ENCODE measurements at places on chromosomes 3 and 15.
A peak's percentile ranks its signal among the peaks of the same experiment; 100 is the strongest.

GRCh38 chr15:27491666-27492621 lies 521.0 kb downstream of the GABRG3 start:
- no peak for DNase-seq

- DNase-seq = no peak
Measured at GRCh38 chr15:54810031-54810430, 386.7 kb downstream of the RSL24D1 start.

DNA sequence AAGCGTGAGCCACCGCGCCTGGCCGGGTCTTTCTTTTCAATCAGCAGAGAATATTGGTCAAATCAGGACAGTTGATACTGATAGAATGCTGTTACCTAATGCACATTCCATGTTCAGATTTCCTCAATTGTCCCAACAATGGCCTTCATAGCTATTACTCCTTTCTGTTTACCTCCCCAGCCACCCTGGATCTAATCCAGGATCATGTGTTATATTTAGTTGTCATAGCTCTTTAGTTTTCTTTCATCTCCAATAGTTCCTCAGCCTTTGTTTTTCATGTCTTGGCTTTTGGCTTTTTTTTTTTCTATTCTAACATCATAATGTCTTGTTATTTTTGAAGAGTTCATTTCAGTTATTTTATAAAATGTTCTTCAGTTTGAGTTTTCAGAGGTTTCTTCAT lies 14.6 kb downstream of the USP3 start:
- no peak for DNase-seq

DNA sequence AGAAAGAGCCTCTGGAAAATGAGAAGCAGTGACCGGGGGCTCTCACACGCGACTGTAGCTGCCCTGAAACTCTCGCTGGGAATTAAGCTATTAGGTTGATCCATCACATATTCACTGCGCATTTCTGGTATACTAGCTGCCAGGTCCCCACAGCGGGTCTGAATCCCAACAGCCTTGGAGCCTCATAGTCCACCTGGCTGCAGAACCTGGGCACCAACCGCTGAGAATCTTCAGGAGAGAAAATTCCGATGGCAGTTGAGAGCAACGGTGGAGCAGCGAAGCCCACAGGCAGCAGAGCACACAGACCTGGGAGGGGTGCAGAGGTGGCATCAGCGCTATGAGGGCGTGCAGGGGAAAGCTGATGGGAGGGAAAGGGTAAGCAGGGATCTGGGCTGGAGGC lies 75.1 kb downstream of the FAM174B start:
- DNase-seq = no peak

DNA sequence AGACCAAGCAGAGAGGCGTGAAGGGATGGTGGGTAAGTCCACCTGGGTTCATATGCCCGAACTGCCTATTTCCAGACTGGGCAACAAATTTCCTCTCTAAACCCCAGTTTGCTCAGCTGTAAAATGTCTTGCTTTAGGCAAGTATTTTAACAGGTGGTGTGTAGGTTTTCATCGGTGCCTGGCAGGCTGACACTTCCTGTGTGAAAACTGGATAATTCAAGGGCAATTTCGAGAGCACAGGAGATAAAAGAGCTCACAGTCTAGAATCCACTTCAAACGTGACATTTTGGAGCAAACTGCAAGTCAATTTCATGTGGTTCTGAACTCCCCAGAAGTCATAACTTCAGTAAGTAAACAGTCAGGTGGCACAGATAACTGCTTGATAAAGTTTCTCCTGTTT lies 112.2 kb downstream of the OXNAD1 start:
- DNase-seq = no peak

DNA sequence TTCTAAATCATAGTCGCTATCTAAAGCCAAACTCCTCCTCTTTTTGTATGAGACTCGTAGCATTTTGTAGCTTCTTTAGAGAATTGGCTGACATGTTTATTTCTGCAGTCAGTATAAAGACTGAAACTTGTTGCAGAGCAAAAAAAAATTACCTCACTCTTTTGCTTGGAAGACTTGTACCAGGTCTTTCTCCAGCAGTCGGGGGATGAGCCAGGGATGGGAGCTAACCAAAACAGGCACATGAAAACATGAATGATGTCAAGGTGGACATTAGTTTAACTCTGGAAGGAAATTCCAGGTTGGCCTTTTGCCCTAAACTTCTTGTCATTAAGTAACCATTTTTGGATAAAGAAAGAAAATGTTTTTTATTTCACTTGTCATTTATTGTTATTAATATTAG lies 47.0 kb upstream of the SCAANT1 start:
- no peak for DNase-seq

- peak; percentile 75 for DNase-seq
Measured at GRCh38 chr3:64023187-64023860, at the start of gene PSMD6. Gene PSMD6, minus strand, starts transcription at chr3:64023494. Its CDS starts 75 bp downstream, at chr3:64023419.

DNA sequence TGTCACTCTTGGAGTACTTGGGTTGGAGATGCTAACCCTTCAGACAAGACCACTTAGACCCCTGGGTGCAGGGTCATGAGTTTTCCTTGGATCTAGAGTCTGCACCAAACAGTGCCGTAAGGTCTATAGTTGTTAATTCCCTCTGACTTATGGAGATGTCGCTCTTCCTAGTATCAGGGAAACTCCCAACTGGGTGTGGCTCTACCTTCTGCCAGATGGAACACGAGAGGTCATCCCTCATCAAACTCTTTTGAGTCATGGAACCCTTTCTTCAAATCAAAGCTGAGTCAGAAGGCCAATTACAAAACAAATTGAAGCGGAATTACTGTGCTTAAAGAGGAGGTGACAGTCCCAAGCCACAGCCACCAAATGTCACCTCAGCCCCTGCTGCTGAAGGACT lies 514.9 kb upstream of the PROK2 start:
- no peak for DNase-seq

GRCh38 chr3:177440456-177441104 lies 243.3 kb upstream of the TBL1XR1 start:
- no peak for DNase-seq

GRCh38 chr3:189108067-189108466 lies 63.7 kb upstream of the TPRG1 start:
- DNase-seq = no peak

DNA sequence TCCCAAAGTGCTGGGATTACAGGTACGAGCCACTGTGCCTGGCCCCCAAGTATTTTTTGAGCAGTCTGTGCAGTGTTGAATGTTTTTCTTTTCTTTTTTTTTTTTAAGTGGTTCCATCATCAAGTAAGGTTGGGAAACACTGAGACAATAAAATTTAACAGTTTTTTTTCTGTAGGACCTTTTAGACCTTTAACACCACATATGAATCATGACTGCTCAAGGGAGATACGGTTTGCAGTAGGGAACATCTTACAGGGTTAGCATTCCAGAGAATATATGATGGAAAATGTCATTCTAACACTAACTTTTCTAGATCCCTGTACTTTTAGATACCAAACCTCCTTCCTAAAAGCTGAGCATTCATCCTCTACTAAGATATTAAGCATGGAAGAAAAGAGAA lies 41.7 kb downstream of the SNX4 start:
- no peak for DNase-seq

GRCh38 chr3:186921578-186921977 lies 8.7 kb upstream of the ST6GAL1 start:
- DNase-seq = no peak

Data from NT2/D1 (cell line).